ENCODE measurements at places on chromosomes 1 and 21. TPM values are rescaled to one million over a fixed set of nuclear protein-coding genes. Genes with fewer than 3 reads are reported as not detected.

- DNase-seq = no peak
These were observed 183.5 kb downstream of the BRINP2 start for GRCh38 chr1:177354247-177354646.

- peak; percentile 21 for DNase-seq
These were observed 4.8 kb downstream of the FAM131C start for GRCh38 chr1:16068356-16069270.

- DNase-seq = no peak
These were observed 124.6 kb downstream of the NRDC start for GRCh38 chr1:51753969-51754368.

The KIAA0040 gene
- 9.7 TPM for total RNA-seq

The AMPD2 gene
- total RNA-seq = 51.2 TPM

All from kidney epithelial cell (primary cell).